ENCODE measurements at places on chromosomes 6 and 20. TPM values are rescaled to one million over a fixed set of nuclear protein-coding genes. Genes with fewer than 3 reads are reported as not detected.

Gene BACH2
- total RNA-seq = 55.4 TPM

Gene KCNG1
- total RNA-seq = 2.1 TPM

Gene GINS1
- total RNA-seq = 31.5 TPM

Gene HLA-DMA
- total RNA-seq = 10.2 TPM

Gene TP53TG5
- total RNA-seq = 0.55 TPM

Gene SCGN
- not detected for total RNA-seq

Gene DHX16
- 33.1 TPM for total RNA-seq

Gene STMN3
- 17.3 TPM for total RNA-seq

Gene MCHR2
- not detected for total RNA-seq

Gene MUC21
- total RNA-seq = not detected

All from activated CD4-positive, alpha-beta memory T cell treated with anti-CD3 and anti-CD28 coated beads for 36 hours (primary cell).